ENCODE measurements at places on chromosomes 5 and 9. TPM values are rescaled to one million over a fixed set of nuclear protein-coding genes. Genes with fewer than 3 reads are reported as not detected.

SIT1 gene
- total RNA-seq: not detected

RNF180 gene
- not detected for total RNA-seq

SLC1A3 gene
- total RNA-seq: 12.9 TPM

OGN gene
- 0.15 TPM for total RNA-seq
